ENCODE measurements at places on chromosomes 13 and 19. TPM values are rescaled to one million over a fixed set of nuclear protein-coding genes. Genes with fewer than 3 reads are reported as not detected.
A peak's percentile ranks its signal among the peaks of the same experiment; 100 is the strongest.

SLC6A16 gene
- 4.6 TPM for total RNA-seq

YJU2 gene
- 12.5 TPM for total RNA-seq

- H3K4me3 ChIP-seq, result no peak overlapping the region
- no peaks in the 10 kb centered on the region for H3K27me3 ChIP-seq
- H3K36me3 ChIP-seq, result no peaks in the 10 kb centered on the region
- DNase-seq, result no peak
Measured at GRCh38 chr13:53501387-53501786, 472.8 kb downstream of the OLFM4 start.

ZNF296 gene
- total RNA-seq, result 0.19 TPM

GRCh38 chr19:3842948-3843347, 25.9 kb downstream of the ZFR2 start:
- H3K36me3 ChIP-seq, result no peaks in the 10 kb centered on the region
- no peaks in the 10 kb centered on the region for H3K27me3 ChIP-seq
- no peak overlapping the region for H3K27ac ChIP-seq
- no peak for DNase-seq
- no peak overlapping the region for H3K4me3 ChIP-seq

- no peak overlapping the region for H3K4me3 ChIP-seq
- no peak for DNase-seq
- H3K27ac ChIP-seq, result no peak overlapping the region
- H3K4me1 ChIP-seq, result no peaks in the 10 kb centered on the region
- no peaks in the 10 kb centered on the region for H3K36me3 ChIP-seq
- H3K27me3 ChIP-seq, result no peaks in the 10 kb centered on the region
Measured at GRCh38 chr13:53778937-53779336, 750.3 kb downstream of the OLFM4 start.

TLE6 gene
- 0.65 TPM for total RNA-seq

DNA sequence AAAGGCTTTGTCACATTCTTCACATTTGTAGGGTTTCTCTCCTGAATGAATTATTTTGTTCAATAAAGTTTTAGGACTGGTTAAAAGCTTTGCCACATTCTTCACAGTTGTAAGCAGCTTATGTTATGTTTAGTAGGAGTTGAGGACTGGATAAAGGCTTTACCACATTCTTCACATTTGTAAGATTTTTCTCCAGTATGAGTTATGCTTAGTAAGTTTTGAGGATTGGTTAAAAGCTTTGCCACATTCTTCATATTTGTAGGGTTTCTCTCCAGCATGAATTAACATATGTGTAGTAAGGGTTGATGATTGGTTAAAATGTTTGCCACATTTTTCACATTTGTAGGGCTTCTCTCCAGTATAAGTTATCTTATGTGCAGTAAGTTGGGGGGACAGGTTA, 79.9 kb downstream of the ZNF431 start:
- no peak overlapping the region for H3K4me3 ChIP-seq
- H3K27ac ChIP-seq, result no peak overlapping the region
- H3K27me3 ChIP-seq, result no peaks in the 10 kb centered on the region
- no peaks in the 10 kb centered on the region for H3K4me1 ChIP-seq
- no peak for DNase-seq
- H3K36me3 ChIP-seq, result no peaks in the 10 kb centered on the region

GRCh38 chr19:34254698-34255432, 511 bp downstream of the GARRE1 start:
- no peaks in the 10 kb centered on the region for H3K36me3 ChIP-seq
- H3K4me1 ChIP-seq, result peaks cover 2% of the 10 kb centered on the region
- peak overlapping the region; percentile 20 for H3K27ac ChIP-seq

SLC27A1 gene
- 22.2 TPM for total RNA-seq

KCNN1 gene
- total RNA-seq, result 0.13 TPM

- no peak overlapping the region for H3K4me3 ChIP-seq
- no peaks in the 10 kb centered on the region for H3K4me1 ChIP-seq
- no peaks in the 10 kb centered on the region for H3K36me3 ChIP-seq
- H3K27ac ChIP-seq, result no peak overlapping the region
- no peak for DNase-seq
Measured at GRCh38 chr13:110116072-110116487, 190.9 kb downstream of the COL4A1 start.

- H3K36me3 ChIP-seq, result no peaks in the 10 kb centered on the region
- no peak overlapping the region for H3K27ac ChIP-seq
- DNase-seq, result no peak
- H3K4me3 ChIP-seq, result no peak overlapping the region
- H3K27me3 ChIP-seq, result no peaks in the 10 kb centered on the region
- no peaks in the 10 kb centered on the region for H3K4me1 ChIP-seq
Measured at GRCh38 chr19:23314505-23315251, 64.5 kb upstream of the ZNF724 start.

DNA sequence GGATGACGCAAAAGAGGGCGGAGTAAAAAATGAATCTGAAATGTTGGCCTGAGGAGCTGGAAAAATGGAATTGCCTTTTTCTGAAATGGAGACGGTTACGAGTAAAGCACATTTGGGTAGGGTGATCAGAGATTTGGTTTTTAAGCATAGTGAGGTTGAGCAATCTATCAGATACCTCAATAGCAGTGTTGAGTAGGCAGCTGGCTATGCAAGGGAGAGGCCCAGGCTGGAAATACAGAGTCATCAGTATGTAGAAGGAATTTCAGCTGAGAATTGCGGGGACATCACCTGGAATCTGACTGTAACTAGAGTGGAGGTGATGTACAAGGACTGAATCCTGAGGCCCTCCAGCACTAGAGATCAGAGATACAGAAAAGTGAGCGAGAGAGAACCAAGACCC, 224.8 kb downstream of the LMO7 start:
- no peaks in the 10 kb centered on the region for H3K36me3 ChIP-seq
- no peak overlapping the region for H3K4me3 ChIP-seq
- H3K27ac ChIP-seq, result no peak overlapping the region
- H3K4me1 ChIP-seq, result no peaks in the 10 kb centered on the region
- no peak for DNase-seq

GRCh38 chr19:56294549-56294948, 20.1 kb downstream of the ZSCAN5A start:
- no peak overlapping the region for H3K27ac ChIP-seq
- DNase-seq, result no peak
- no peaks in the 10 kb centered on the region for H3K36me3 ChIP-seq
- no peaks in the 10 kb centered on the region for H3K4me1 ChIP-seq
- H3K27me3 ChIP-seq, result no peaks in the 10 kb centered on the region
- H3K4me3 ChIP-seq, result no peak overlapping the region

GRCh38 chr13:69109891-69110525, 997.6 kb upstream of the ATXN8OS start:
- H3K36me3 ChIP-seq, result no peaks in the 10 kb centered on the region
- H3K4me3 ChIP-seq, result no peak overlapping the region
- no peak overlapping the region for H3K27ac ChIP-seq
- no peaks in the 10 kb centered on the region for H3K4me1 ChIP-seq

DNA sequence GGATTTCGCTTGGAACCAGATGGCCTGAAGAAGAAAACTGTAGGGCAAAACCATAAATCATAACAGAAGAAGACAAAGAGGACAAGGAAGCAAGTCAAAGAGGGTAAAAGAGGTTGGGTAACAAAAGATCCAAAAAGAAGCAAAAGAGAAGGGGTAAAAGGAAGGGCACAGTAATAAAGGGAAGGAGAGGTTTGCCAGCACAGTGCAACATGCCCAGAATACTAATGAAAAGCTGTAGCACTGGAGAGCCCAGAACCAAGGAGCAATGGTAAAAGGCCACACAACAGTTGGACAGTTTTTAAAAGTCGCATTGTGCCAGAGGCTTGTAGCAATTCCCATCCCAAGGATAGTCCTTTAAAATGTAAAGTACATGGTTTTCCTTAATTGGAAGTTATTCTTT, 506.6 kb downstream of the PCDH9 start:
- no peaks in the 10 kb centered on the region for H3K36me3 ChIP-seq
- no peaks in the 10 kb centered on the region for H3K4me1 ChIP-seq
- DNase-seq, result no peak
- no peaks in the 10 kb centered on the region for H3K27me3 ChIP-seq

DNA sequence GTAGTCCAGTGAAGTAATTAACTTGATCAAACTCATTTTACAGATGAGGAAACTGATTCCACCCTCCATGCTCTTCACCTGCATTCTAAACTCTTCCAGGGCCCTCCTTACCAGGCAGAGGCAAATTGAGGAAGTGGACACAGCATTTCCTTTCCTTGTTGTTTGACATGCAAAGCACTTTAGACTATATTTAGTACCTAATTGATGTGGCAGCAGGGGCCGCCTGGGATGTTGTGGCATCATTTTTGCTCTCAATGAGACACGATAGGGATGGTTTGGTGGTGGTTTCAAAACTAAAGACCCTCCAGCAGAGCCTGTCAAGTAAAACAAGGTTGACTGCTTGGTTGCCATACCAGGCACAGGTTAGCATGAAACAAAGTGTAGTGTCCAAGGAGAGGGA, 7.9 kb downstream of the SIPA1L3 start:
- DNase-seq, result no peak
- no peak overlapping the region for H3K27ac ChIP-seq
- H3K4me1 ChIP-seq, result no peaks in the 10 kb centered on the region

- no peak overlapping the region for H3K4me3 ChIP-seq
- H3K27ac ChIP-seq, result no peak overlapping the region
- no peak for DNase-seq
- H3K27me3 ChIP-seq, result no peaks in the 10 kb centered on the region
Measured at GRCh38 chr13:25143706-25144105, 28.4 kb downstream of the AMER2 start.

GRCh38 chr13:29994911-29995595, 144.6 kb upstream of the UBL3 start:
- H3K27ac ChIP-seq, result no peak overlapping the region
- DNase-seq, result no peak
- no peaks in the 10 kb centered on the region for H3K27me3 ChIP-seq
- no peak overlapping the region for H3K4me3 ChIP-seq

- H3K4me1 ChIP-seq, result no peaks in the 10 kb centered on the region
- no peaks in the 10 kb centered on the region for H3K36me3 ChIP-seq
- no peak overlapping the region for H3K27ac ChIP-seq
- H3K27me3 ChIP-seq, result no peaks in the 10 kb centered on the region
- no peak overlapping the region for H3K4me3 ChIP-seq
Measured at GRCh38 chr13:19681517-19681916, 48.1 kb downstream of the MPHOSPH8 start.

TYROBP gene
- 117 TPM for total RNA-seq

GRCh38 chr19:38506723-38507550, 73.4 kb downstream of the RYR1 start:
- no peaks in the 10 kb centered on the region for H3K36me3 ChIP-seq
- H3K27ac ChIP-seq, result no peak overlapping the region
- no peak overlapping the region for H3K4me3 ChIP-seq
- H3K4me1 ChIP-seq, result no peaks in the 10 kb centered on the region

GRCh38 chr13:78606471-78607408, 3.4 kb upstream of the POU4F1 start:
- H3K4me3 ChIP-seq, result no peak overlapping the region
- no peak overlapping the region for H3K27ac ChIP-seq
- no peaks in the 10 kb centered on the region for H3K36me3 ChIP-seq
- H3K27me3 ChIP-seq, result no peaks in the 10 kb centered on the region
- no peaks in the 10 kb centered on the region for H3K4me1 ChIP-seq
- no peak for DNase-seq

DNA sequence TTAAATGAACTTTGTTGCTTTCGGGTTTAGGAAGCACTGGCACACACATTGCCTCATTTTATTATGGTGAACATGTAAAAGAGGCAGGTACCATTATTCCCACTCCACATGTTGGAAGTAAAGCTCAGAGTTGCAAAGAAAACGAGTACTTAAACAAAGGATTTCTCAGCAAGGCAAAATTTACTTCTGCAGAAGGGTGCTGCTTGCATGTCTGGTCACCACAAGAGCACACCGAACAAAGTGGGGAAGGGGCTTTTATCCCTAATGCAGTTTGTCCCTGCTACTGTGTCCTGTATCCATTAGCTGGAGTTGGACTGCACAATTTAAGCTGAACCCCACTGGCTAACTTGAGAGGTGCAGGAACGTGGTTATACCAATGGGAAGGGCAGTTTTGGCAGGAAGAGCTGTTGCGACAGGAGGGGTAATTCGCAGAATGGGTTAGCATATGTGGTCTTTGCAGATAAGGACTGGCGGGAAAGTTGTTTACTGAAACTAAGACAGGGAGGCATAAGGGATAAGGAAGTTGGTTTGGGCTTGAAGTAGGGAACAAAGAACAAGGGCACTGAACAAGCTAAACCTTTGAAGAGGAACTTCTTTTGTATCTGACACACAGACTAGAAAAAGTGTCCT, 545.5 kb downstream of the UQCRFS1 start:
- no peak overlapping the region for H3K27ac ChIP-seq
- no peak overlapping the region for H3K4me3 ChIP-seq
- no peaks in the 10 kb centered on the region for H3K27me3 ChIP-seq
- no peaks in the 10 kb centered on the region for H3K36me3 ChIP-seq
- DNase-seq, result no peak
- H3K4me1 ChIP-seq, result no peaks in the 10 kb centered on the region

GRCh38 chr19:46715975-46716671, 791 bp downstream of the PRKD2 start:
- peak; percentile 69 for DNase-seq
- peak overlapping the region; percentile 83 for H3K4me3 ChIP-seq
- H3K36me3 ChIP-seq, result no peaks in the 10 kb centered on the region
- no peaks in the 10 kb centered on the region for H3K4me1 ChIP-seq

DNA sequence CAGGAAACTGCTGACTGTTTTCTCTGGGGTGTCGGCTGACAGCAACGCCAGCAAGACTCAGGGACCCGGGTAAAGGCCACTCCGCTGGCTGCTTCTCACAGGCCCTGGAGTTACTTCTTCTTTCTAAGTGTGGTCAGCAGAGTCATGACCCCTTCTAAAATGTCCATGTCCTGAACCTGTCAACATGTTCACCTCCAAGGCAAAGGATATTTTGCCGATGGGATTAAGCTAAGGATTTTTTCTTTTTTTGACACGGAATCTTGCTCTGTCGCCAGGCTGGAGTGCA, 7.9 kb downstream of the PEX11G start:
- no peaks in the 10 kb centered on the region for H3K4me1 ChIP-seq
- H3K4me3 ChIP-seq, result no peak overlapping the region
- H3K36me3 ChIP-seq, result no peaks in the 10 kb centered on the region
- H3K27ac ChIP-seq, result no peak overlapping the region
- no peaks in the 10 kb centered on the region for H3K27me3 ChIP-seq

MAU2 gene
- total RNA-seq, result 54.0 TPM

DNA sequence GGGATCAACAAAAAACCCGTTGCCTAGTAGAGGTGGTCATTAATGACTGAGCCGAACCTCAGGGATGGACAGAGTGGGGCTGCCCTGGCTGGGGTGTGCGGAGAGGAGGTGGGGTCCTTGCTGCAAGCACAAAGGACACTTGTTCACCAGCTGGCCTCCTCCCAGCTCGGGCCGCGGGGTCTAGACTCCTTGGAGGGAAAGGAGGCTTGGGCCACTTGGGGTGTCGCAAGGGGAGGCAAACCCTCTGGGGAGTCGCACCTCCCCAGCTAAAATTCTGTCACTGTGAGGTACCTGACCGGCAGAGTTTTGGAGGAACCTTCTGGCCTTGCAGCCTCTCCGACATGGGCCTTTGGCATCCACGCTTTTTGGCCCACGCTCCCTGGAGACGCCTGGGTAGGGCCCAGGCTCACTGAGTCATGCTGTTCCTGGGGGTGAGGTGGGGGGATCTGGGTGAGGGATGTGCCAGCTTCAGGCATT, 8.2 kb downstream of the KLHL26 start:
- no peaks in the 10 kb centered on the region for H3K36me3 ChIP-seq
- DNase-seq, result peak; percentile 84
- H3K4me1 ChIP-seq, result no peaks in the 10 kb centered on the region
- H3K27me3 ChIP-seq, result no peaks in the 10 kb centered on the region
- peak overlapping the region; percentile 70 for H3K27ac ChIP-seq
- no peak overlapping the region for H3K4me3 ChIP-seq

NKPD1 gene
- total RNA-seq, result not detected

GRCh38 chr13:73991884-73992283, 142.3 kb downstream of the KLF12 start:
- DNase-seq, result no peak
- H3K4me3 ChIP-seq, result no peak overlapping the region
- H3K4me1 ChIP-seq, result peaks cover 2% of the 10 kb centered on the region

TGFBR3L gene
- total RNA-seq, result not detected

EID2 gene
- total RNA-seq, result 13.0 TPM

Data from aorta (tissue), 5 donors.